ENCODE measurements at places on chromosomes 12 and 14. TPM values are rescaled to one million over a fixed set of nuclear protein-coding genes. Genes with fewer than 3 reads are reported as not detected.

MGST1 gene
- 218 TPM for total RNA-seq

ZNF385A gene
- 42.4 TPM for total RNA-seq

DNA sequence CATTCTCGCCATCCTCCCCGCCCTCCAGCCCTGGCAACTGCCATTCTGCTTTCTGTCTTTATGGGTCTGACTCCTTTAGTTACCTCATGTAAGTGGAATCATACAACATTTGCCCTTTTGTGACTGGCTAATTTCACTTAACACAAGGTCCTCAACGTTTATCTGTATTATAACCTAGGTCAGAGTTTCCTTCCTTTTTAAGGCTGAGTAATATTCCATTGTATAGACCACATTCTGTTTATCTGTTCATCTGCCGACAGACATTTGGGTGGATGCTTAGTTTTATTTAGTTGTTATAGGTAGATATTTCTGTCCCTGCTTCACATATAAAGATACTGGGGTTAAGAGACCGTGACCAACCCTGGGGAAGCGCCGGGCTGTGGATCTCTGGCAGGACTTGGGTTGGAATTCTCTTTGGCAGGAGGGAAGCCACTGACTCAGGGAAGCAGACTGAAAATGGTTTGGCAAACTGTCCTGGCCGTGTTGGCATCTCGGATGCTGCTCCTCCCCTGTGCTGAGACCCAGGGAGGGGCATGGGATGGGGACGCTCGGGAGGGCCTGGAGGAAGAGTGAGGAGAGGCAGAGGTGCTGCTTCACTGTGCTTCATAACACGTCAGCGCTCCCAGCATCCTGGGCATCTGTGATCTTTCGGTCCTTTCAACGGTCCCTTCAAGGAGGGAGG, 38.9 kb downstream of the TEAD4 start:
- no peaks in the 10 kb centered on the region for H3K36me3 ChIP-seq
- H3K27ac ChIP-seq: no peak overlapping the region
- H3K4me1 ChIP-seq: no peaks in the 10 kb centered on the region
- DNase-seq: no peak

- no peaks in the 10 kb centered on the region for H3K27me3 ChIP-seq
- no peaks in the 10 kb centered on the region for H3K36me3 ChIP-seq
- H3K4me1 ChIP-seq: no peaks in the 10 kb centered on the region
- H3K4me3 ChIP-seq: no peak overlapping the region
- no peak for DNase-seq
These were observed 1498.5 kb upstream of the TMEM132C start for GRCh38 chr12:126768517-126768916.

- no peak overlapping the region for H3K27ac ChIP-seq
- peaks cover 6% of the 10 kb centered on the region for H3K4me1 ChIP-seq
- H3K36me3 ChIP-seq: no peaks in the 10 kb centered on the region
- H3K27me3 ChIP-seq: no peaks in the 10 kb centered on the region
- no peak for DNase-seq
These were observed 2.6 kb downstream of the NPC2 start for GRCh38 chr14:74490486-74490885.

DNA sequence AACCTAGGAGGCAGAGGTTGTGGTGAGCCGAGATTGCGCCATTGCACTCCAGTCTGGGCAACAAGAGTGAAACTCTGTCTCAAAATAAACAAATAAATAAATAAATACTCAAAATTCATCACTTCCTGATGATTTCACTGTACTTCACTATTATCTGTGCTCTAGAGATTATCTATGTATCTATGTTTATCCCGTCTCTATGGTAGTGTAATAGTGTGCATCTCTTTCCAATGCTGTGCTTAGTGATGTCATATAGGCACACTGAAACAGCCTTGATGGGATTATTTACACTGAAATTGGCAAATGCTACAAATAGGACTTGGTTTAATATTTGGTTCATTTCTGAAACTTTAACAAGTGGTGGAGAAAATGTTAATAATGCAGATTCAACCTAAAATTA, 6.5 kb downstream of the CAPS2 start:
- no peak overlapping the region for H3K4me3 ChIP-seq
- DNase-seq: no peak
- no peaks in the 10 kb centered on the region for H3K36me3 ChIP-seq
- H3K4me1 ChIP-seq: no peaks in the 10 kb centered on the region

DNA sequence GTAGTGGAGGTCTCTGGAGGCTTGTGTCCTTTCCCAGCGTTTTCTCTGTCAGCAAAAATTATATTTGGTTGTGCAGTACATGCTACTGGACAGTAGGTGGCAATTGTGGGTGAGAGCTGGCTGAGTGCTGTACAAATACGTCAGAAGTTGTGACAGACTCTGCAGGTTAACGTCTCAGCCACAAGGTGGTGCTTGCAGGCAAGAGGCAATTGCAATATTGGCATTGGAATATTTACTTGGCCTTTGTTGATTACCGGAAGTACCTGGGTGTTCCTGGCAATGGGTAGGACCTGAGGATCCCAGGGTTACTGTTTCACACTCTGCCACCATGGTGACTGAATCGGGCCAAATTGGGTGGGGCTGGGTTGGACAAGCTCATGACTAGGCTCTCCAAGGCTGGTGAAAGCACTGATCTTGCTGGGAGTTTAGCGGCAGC, 333.9 kb upstream of the LMO3 start:
- no peak for DNase-seq
- H3K27ac ChIP-seq: no peak overlapping the region
- no peaks in the 10 kb centered on the region for H3K4me1 ChIP-seq
- no peaks in the 10 kb centered on the region for H3K36me3 ChIP-seq
- no peak overlapping the region for H3K4me3 ChIP-seq

DNA sequence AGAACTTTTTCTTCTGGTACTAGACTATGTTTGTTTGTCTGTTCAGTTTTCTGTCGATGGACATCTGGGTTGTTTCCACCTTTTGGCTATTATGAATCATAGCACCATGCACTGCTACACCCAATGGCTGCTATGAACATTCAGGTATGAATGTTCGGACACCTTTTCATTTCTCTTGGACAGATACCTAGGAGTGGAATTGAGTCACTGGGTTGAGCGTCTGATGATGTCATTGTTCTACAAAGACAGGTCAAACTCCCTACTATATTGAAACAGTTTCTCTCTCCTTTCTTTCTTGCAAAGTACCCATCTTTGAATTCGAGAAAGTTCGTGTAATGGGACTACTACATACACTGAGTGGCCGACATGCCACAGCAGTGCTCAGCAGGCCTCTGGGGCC, 44.7 kb downstream of the KCTD10 start:
- no peak for DNase-seq
- H3K4me1 ChIP-seq: no peaks in the 10 kb centered on the region
- H3K4me3 ChIP-seq: no peak overlapping the region
- H3K27ac ChIP-seq: no peak overlapping the region

DNA sequence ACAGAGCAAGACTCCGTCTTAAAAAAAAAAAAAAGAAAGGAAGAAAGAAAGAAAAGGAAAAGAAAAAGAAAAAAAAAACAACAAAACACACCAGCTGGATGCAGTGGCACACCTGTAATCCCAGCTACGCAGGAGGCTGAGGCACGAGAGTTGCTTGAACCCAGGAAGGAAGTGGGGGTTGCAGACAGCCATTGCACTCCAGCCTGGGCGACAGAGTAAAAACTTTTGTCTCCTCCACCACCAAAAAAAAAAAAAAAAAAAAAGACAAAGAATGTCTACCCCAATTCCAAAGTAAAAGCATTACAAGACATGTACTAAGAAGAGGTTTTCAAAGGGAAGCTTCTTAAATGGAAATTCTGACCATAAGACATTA, 53.4 kb downstream of the HNRNPC start:
- peaks cover under 1% of the 10 kb centered on the region for H3K4me1 ChIP-seq
- no peak overlapping the region for H3K27ac ChIP-seq
- DNase-seq: no peak
- H3K36me3 ChIP-seq: peaks cover 8% of the 10 kb centered on the region
- H3K27me3 ChIP-seq: no peaks in the 10 kb centered on the region
- H3K4me3 ChIP-seq: no peak overlapping the region

- H3K27me3 ChIP-seq: no peaks in the 10 kb centered on the region
- H3K36me3 ChIP-seq: no peaks in the 10 kb centered on the region
- no peaks in the 10 kb centered on the region for H3K4me1 ChIP-seq
- DNase-seq: no peak
- no peak overlapping the region for H3K27ac ChIP-seq
- H3K4me3 ChIP-seq: no peak overlapping the region
These were observed 1.9 kb upstream of the KDM2B start for GRCh38 chr12:121582583-121583333.

Data from prostate gland (tissue), 2 donors.